ENCODE measurements at places on chromosomes 13 and 19. TPM values are rescaled to one million over a fixed set of nuclear protein-coding genes. Genes with fewer than 3 reads are reported as not detected.

DNA sequence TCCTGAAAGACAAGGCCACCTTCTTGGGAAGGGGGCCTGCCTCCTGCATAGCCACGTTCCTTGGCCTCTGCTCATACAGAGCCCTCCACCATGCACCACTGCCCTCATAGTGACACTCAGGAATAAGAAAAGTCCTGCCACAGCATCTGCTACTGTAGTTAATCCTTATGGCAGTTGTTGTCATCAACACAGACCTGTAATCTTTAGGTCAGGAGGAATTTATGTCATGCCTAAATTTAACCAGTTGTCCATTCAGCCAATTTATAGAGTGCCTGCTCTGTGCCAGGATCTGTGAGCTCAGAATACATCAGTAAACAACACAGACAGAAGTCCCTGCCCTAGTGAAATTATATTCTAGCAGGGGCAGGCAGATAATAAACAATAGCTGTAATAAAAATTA, 44.4 kb downstream of the FAM124A start:
- DNase-seq: no peak

DNA sequence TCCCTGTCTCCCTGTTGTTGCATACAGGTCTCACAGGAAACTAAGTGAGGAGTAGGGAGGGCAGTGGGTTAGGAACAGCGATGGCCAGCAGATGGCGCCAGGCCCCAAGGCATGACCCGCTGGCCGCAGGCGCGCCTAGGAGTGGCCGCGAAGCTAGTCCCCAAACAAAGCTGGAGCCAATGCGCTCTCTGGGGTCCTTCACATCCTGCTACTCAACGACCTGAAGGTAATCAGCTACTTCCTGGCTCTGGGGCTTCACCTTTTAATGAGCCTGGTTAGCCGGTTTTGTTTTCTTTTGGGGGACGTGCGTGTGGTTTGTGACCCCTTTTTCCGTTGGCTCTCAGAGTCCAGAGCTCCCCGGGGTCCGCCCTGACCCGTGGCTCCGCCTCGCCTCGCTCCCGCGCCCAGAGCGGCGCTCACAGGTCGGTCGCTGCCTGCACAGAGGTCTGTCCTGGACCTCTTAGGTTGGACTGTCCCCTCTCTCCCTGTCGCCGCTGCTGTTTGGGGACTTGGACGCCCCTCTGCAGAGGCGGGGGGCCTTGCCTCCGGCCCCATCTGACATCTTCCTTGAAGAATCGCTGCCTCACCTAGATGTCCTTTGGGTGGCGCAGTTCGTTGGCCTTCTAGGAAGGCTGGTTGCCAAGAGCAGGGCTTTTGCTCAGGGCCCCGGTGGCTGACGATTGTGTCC, 62.2 kb upstream of the GTF3A start:
- DNase-seq: peak; percentile 87

DNA sequence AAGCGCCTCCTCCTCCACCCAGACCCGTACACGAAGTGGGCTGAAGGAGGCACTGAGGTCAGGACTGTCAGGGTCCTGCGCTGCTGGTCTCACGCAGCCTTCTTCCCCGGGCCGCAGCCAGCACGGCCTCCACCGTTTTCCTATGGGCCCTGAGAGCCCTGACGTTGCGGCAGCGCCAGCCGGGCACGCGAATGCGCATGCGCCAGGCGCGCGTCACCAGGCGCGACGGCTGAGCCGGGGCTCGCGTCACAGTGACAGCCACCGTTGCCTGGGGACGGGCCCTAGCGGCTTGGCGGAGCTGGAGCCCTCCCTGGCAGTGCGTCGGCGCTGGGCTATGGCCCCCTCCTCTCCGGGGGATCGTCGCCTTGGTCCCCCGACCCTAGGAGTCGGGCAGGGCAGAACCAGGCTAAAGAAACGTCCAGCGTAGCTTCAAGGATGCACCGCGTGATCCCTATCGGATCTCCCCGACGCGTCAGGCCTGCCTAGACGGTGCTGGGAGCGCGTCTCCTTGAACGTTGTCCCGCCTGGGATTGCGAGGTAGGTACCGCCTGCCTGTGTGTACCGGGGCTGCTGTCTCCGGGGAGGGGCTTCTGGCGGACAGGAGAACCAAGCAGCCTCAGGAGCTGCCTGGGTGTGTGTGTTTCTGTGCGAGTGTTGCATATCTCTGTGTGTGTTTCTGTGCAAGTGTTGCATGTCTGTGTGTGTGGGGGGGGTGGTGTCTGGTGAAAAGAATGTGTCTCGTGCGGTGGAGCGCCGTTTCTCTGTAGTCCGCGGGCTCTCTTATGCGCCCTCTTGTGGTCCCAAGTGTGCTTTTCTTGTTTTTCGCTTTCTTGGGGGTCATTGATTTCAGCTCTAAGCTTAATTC, 43.2 kb downstream of the ZNF571 start:
- no peak for DNase-seq

DNA sequence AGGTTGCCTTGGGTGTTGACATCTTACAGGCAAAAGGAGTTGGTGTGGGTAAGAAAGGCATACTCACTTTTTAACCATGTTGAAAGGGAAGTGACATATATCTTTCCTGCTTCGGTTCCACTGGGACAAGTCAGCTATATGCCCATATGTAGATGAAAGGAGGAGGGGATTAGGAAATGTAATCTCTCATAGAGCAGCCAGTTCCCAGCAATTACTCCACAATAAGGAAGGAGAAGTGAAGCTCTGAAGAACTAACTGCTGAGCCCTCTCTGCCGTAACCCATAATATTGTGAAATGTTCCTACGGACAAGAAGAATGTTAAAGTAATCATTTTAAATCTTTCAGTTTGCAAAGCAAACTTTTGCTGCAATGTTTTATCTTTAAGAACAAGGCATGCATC, 82.2 kb downstream of the EDNRB start:
- no peak for DNase-seq

- no peak for DNase-seq
These were observed 145.7 kb downstream of the ABCC4 start for GRCh38 chr13:95155504-95155903.

DNA sequence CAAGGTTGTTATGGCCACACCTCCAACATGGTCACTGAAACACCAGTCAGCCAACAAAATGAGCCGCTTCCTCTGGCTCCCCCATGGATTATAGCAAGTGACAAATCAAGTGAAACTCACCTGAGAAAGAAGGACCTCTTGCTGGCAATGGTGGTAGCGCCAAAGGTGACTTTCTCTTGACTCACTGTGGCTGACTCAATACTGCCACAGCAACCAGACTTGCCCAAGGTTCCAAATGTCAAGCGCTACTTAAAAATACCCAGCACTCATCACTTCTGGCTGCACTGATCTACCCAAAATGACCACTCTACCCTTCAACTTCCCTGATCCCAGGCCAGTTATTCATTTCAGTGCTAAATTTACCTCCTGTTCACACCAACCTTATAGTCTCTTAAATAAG, 495.5 kb downstream of the FOXO1 start:
- DNase-seq: no peak

- DNase-seq: no peak
These were observed 5.0 kb downstream of the TDRD3 start for GRCh38 chr13:60402022-60402421.

GRCh38 chr13:60134376-60134775, 29.4 kb downstream of the DIAPH3 start:
- DNase-seq: no peak

DNA sequence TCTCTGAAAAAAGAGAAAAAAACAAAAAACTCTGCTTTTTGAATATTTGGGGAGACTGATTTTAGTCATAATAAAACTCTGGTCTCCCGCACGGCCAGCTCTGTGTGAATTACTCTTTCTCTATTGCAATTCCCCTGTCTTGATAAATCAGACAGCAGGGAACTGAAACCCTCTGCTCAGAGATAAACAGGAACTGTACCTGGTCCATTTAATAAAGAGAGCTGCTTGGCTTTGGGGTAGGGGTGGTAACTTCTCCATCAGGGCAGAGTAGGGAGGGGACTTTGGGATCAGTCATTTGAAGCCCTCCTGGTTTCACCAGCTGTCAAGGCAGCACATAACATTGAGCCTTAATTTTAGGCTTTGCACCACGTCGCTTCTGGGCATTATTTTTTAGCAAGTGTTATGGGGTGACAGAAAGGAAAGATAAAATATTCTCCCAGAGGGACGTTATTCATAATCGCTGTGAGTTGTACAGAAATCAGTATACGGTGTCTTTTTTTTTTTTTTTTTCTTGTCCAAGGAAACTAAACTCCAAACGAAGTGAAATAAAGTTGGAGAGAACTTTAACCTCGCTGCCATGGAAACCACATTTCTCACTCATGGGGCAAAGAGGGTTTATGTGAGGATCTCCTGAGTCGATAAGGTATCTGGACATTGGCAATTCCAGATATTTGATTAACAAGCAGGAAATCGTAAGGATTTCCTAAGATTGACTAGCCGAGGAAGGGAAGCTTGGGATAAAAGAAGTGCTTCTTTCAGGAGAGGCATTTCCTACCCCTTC, 99.0 kb upstream of the MRI1 start:
- no peak for DNase-seq

DNA sequence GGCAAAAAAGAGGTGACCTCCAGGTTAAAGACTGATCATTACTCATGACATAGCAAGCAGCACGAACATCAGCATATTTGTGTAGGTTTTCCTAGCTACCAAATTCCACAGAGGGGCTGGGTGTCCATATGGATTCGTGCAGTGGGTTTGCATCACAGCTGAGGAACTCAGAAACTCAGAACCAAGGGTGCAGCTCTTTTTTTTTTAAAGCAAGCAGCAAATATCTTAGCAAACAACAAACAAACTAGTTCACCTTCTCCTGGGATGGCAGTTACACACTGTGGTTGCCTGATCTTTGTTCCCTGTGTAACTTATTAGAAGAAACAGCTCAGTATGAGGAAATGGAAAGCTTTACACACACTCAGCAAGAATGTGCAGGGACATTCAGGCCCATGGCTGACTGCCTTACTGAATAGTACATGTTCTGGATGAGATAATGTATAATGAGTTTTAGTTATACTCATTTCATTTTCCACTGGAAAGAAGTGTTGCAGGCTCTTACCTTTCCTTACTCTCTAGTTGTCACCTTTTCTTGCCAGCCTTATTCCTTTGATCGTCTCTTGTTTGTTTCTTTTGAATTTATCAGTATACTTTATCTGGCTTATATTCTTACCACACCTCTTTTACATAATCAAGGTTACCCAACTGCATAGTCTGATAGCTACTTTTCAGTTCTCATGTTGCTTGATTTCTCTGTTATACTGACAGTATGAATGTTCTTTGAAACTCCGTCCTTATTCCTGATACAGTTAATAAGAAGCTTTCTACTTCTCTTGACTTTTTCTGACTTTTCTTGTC, 4.3 kb downstream of the NDFIP2 start:
- peak; percentile 54 for DNase-seq

- DNase-seq: no peak
These were observed 1.2 kb downstream of the CD70 start for GRCh38 chr19:6589711-6590257.

- no peak for DNase-seq
These were observed 39.2 kb downstream of the FLT1 start for GRCh38 chr13:28455580-28456194.

GRCh38 chr13:47896546-47896945, 104.5 kb downstream of the SUCLA2 start:
- DNase-seq: peak; percentile 48

DNA sequence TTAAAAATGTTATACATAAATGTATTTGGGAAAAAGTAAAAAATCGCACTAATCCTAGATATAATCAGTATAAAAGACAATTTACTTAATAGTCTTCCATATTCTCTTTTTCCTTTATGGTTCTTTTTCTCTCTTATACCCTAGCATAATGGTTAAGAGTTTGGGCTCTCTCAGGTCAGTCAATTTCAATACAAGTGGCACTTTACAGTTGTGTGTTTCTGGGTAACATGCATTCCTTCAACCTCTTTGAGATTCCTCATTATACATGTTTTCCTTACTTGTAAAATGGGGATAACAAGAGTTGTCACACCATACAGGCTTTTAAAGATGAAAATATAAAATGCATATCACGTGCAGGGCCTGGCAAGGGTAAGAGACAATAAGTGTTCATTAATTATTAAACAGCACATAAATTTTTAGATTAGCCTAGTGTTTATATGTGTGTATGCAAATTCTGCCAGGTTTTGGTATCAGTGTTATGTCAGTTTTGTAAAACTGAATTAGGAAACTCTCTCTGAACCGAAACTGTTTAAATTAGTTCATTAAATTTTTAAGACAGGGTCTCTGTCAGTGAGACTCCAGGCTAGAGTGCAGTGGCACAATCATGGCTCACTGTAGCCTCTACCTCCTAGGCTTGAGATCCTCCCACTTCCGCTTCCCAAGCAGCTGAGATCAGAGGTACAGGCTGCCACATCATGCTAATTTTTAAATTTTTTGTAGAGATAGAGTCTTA, 49.8 kb downstream of the ELF1 start:
- no peak for DNase-seq

- no peak for DNase-seq
These were observed 1.2 kb downstream of the SPART start for GRCh38 chr13:36344886-36345437.

DNA sequence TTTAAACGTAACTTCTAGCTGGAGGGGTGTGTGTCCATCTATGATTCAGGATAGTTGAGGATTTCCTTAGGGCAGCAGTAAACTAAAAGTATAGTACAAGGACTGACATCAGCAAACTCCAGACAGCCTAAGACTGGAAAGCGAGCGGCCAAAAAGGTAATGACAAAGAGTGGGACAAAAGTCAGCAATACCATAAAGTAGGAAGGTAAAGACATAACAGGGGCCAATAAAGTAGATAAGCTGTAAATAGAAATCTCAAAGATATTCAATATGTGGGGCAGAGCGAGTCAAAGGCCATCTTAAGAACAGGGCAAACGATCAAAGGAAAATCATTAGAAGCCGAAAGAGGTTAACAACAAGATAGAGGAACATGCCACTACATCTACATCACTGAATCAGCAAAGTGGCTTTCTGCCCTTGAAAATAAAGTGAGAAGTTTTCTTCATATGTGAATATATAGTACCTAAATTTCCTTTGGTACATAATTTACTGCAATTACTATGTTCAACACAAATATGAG, 167.2 kb downstream of the DIAPH3 start:
- DNase-seq: no peak

DNA sequence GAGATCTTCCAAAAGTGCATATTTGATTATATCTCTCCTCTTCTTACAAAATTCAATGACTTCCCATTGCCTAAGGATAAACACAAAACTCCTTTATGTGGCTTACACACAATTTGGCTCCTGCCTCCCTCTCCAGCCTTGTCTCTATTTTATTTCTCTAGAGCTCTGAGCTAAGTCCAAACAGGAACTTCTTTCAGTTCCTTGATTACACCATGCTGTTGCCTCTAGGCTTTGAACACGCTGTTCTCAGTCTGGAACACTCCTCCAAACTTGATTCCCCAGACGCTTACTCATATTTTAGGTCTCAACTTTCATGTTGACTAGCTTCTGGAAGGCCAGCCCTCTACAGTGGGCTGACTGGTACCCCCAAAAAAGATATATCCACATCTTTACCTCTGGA, 258.5 kb downstream of the COG6 start:
- no peak for DNase-seq

GRCh38 chr19:46423188-46423587, 5.5 kb downstream of the PNMA8C start:
- DNase-seq: no peak

GRCh38 chr13:79671420-79671819, 190.5 kb downstream of the NDFIP2 start:
- DNase-seq: no peak

Gene IGFL1
- not detected for total RNA-seq

Gene UGGT2
- 7.3 TPM for total RNA-seq

Gene STOML3
- total RNA-seq: not detected

Gene FCAR
- total RNA-seq: 0.55 TPM

Gene ATP11A
- total RNA-seq: 36.0 TPM

Gene RNF17
- 0.33 TPM for total RNA-seq

Gene ACP5
- total RNA-seq: 17.9 TPM

Gene SIGLEC10
- 3.2 TPM for total RNA-seq

Gene PPP5C
- total RNA-seq: 35.5 TPM

Gene BST2
- 103 TPM for total RNA-seq

Gene SGCG
- not detected for total RNA-seq

Gene FUT2
- total RNA-seq: not detected

Measured in left lobe of liver (tissue), 2 donors.